ENCODE measurements at places on chromosomes 7 and 10.

GRCh38 chr10:51063659-51064535 is 10.4 kb upstream of the PRKG1 start:
- DNase-seq, result no peak

- DNase-seq, result no peak
Observed at GRCh38 chr7:151524331-151524730, 4.6 kb upstream of the RHEB start.

DNA sequence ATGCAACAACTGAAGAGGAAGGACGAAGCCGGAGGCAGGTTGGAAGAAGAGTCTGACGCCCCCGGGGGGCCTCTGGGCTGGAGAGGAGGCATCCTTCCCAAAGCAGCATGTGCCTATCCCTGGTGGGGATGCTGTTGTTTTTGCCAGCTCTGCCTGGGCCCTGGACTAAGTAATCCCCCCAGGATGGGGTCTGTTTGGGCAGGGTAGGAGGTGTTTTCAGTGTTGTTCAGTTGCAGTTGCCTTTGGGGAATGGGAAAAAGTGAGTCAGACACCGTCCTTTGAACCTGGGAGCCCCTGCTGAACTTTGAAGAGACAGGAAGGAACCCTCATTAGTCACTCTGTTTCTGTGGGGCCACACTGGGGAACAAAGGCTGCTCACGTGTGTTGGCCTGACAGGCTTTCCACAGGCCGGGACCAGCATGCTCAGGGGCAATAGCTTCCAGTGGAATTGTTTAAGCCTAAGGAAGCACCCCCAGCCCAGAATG is 35.2 kb upstream of the GDF10 start:
- no peak for DNase-seq

GRCh38 chr10:33244354-33244967 is 90.0 kb downstream of the NRP1 start:
- DNase-seq, result no peak

GRCh38 chr7:127819975-127820731 is 168.2 kb downstream of the SND1 start:
- no peak for DNase-seq

Data from urinary bladder (tissue), 4 donors.